Renal pelvis (tissue), 12 donors: ENCODE measurements at places on chromosomes 6 and 20. TPM values are rescaled to one million over a fixed set of nuclear protein-coding genes. Genes with fewer than 3 reads are reported as not detected.

The SPATA2 gene
- polyA plus RNA-seq, result 10.8 TPM

The ZBTB24 gene
- polyA plus RNA-seq, result 14.8 TPM

The BNIP5 gene
- polyA plus RNA-seq, result 0.20 TPM

The HLA-DRB5 gene
- polyA plus RNA-seq, result 30.7 TPM

The WFDC5 gene
- polyA plus RNA-seq, result not detected
